ENCODE measurements at places on chromosomes 3 and 15. TPM values are rescaled to one million over a fixed set of nuclear protein-coding genes. Genes with fewer than 3 reads are reported as not detected.

DNA sequence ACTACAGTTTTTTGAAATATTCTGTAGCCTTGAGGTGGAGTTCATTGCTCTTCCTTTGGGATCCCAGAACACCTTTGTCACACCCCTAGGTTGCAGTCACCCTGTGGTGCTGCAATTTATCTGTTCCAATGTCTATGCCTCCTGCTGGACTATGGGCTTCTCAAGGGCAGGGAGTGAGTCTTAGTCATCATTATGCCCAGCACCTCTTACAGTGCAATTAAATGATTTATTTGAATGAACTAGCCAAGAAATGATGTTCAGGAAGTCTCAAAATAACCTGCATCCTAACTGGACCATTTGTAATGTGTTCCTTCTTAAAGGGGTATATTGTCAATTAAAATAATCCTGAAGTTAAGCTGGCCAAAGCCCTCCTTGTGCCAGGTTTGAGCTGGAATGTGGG is 28.5 kb downstream of the SHC4 start:
- no peak for DNase-seq

DNA sequence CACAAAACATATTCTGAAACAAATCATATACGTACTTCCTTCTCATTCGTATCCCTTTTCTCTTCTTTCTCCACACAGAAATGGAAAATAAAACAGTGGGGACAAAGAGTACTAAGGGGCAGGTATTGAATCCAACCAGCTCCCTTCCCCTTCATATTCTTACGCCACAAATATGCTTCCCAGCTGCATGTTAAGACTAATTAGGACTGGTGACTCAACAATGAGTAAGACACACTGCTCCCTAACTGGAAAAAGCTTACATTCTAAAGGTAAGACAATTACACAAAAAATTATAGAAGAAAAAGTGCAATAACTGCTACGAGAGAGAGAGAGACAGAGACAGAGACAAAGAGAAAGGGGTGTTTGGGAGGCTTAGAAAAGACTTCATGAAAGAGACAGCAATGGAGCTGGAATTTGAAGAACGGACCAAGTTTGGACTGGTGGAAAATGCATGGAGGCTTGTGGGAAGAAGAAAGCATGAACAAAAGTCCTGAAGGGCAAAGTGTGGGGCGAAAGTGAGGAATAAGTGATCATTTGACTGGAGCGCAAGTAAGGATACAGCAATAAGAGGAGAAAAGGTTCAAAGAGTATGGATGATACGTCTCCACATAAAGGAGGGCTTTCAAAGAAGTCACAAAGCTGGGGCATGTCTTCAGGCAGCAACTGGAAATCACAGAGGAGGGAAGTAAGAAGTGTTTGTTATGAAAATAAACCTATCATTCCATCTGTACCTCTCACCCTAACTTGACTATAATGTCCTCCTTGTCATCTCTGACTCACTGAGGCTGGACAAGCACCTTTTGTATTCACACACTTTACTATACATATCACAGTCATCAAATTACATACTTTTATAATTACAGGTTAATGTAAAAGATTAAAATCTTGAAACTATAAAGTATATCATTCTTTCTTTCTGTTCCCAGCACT is 49.2 kb downstream of the RYK start:
- DNase-seq: no peak

DNA sequence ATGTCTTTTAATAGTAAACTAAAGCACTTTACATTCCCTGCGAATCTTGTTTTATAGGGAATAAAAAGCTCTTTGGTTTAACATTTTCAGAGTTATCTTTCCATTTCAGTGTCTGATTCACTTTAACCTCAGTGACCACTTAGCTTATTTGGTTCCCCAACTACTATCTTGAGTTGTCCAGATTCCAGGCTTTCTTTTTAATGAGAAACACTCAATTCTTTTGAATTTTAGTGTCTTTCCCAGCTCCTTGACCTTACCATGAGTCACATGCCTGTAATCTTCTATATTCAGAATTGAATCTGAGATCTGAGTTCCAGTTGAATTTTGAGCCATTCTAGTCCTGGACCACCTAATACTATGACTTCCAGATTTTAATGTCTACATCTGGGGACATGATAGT is 144.4 kb downstream of the KCNAB1 start:
- no peak for DNase-seq

- no peak for DNase-seq
Measured at GRCh38 chr15:70142322-70143191, 44.8 kb upstream of the TLE3 start.

DNA sequence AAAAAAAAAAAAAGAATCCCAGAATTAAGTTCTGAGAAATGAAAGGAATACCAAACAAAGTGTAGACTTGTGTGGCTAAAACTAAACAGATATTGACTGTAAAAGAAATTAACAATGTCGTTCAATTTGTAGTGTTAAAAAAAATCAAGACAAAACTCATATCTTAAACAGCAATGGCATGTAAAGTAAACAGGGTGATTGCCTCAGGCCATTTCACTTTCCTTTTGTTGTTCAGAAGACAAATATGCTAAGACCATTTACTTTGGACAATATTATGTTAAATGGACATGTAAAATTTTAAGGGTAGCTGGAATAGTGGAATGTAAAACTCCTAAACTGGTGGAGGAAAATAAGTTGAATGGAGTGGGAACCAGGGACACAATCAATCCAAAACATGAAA is 139.1 kb downstream of the RTP4 start:
- no peak for DNase-seq

DNA sequence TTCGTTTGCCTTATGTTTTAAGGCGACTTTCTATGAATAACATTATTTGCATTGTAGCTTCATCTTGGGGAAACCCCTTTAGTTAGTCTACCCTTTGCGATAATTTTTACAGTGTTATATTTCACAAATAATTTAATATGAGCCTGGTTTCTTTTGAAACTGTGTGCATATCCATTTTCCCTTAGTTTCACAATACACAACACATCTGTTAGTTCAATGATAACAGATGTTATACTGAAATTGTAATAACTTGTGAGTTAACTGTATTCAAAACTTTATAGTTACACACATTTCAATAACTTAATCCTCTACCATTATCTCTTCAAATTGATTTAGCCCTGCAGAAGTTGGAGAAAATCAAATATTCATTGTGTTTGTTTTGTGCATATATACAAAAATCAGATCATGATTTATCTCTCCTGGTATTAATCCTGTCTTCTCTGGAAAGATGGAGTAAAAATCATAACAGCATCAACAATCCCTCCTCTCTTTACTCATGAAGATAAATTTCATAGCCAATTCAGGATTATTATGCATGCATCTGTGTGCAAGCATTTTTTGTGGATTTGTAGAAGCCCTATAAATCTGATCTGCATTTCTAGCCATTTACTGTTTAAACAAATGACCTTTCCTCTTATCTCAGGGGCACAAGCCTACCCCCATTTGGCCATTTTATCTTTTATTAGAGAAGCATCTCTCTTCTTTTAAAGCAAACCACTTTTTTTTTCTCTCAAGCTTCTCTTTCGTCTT is 304.0 kb downstream of the VPS13C start:
- DNase-seq: no peak

- peak; percentile 55 for DNase-seq
Measured at GRCh38 chr3:125120379-125121122, 64.8 kb upstream of the HEG1 start.

GRCh38 chr3:131540821-131541220 is 38.0 kb upstream of the MRPL3 start:
- no peak for DNase-seq

- no peak for DNase-seq
Measured at GRCh38 chr3:8183627-8184026, 318.0 kb upstream of the LMCD1 start.

- DNase-seq: no peak
Measured at GRCh38 chr3:163809540-163809993, 1268.7 kb downstream of the SI start.

GRCh38 chr15:38564557-38565286 is at the start of gene RASGRP1:
Gene RASGRP1 (minus strand): TSS chr15:38564814. CDS start chr15:38564628, 186 bp downstream.
- peak; percentile 64 for DNase-seq

- no peak for DNase-seq
Measured at GRCh38 chr3:162165346-162165745, 668.7 kb downstream of the OTOL1 start.

DNA sequence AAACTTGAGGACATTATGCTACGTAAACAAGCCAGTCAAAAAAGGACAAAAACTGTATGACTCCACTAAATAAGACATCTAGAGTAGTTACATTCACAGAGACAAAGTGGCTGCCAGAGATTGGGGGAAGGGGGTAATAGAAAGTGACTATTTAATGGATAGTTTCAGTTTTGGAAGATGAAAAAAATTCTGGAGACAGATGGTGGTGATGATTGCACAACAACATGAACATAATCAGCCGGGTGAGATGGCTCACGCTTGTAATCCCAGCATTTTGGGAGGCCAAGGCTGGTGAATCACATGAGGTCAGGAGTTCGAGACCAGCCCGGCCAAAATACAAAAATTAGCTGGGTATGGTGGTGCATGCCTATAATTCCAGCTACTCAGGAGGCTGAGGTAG is 40.6 kb downstream of the DPP8 start:
- DNase-seq: no peak

Gene FBXW12
- 0.66 TPM for total RNA-seq

Gene RTP4
- total RNA-seq: not detected

Gene LMAN1L
- not detected for total RNA-seq

Gene ALDH1A3
- total RNA-seq: 2.8 TPM

Measured in glutamatergic neuron (in vitro differentiated cells).